ENCODE measurements at places on chromosomes 6 and 20. TPM values are rescaled to one million over a fixed set of nuclear protein-coding genes. Genes with fewer than 3 reads are reported as not detected.

Gene CLDN20
- total RNA-seq: not detected

Gene PSORS1C2
- not detected for total RNA-seq

DNA sequence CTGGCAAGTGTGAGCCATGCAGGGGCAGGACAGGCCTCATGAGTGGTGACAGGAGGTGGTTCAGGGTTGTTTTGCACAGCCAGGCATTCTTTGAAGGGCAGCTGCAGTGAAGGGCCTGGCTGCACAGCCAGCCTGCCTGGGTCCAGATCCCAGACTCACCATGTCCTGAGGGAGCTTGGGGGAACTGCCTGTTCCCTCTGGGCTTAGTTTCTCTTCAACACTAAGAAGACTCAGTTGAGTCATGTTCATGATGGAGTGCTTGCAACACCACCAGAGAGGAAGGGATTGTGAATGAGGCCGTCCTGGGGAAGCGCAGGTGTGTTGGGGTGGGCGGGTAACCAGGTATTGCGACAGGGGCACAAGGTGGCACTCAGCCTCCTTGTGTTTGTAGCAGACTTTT, 102.4 kb downstream of the CDH26 start:
- H3K27ac ChIP-seq: no peak overlapping the region
- no peaks in the 10 kb centered on the region for H3K27me3 ChIP-seq
- H3K4me3 ChIP-seq: no peak overlapping the region
- no peak for DNase-seq

DNA sequence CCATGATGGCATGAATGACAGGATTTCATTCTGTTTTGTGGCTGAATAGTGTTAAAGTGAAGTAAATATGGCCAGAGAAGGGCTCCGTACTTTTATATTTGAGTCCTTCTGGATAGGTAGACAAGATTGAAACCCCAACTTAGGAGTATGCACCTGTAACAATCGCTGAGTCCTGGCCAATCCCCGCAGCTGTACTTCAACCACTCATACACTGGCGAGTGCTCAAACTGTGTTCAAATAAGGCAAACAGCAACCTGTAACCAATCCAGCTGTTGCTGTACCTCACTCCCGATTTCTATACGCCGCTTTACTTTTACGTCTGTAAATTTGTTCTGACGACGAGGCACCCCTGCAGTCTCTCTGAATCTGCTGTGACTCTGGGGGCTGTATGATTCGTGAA, 6.7 kb downstream of the TTLL2 start:
- no peak for DNase-seq
- H3K27me3 ChIP-seq: peaks cover 24% of the 10 kb centered on the region

DNA sequence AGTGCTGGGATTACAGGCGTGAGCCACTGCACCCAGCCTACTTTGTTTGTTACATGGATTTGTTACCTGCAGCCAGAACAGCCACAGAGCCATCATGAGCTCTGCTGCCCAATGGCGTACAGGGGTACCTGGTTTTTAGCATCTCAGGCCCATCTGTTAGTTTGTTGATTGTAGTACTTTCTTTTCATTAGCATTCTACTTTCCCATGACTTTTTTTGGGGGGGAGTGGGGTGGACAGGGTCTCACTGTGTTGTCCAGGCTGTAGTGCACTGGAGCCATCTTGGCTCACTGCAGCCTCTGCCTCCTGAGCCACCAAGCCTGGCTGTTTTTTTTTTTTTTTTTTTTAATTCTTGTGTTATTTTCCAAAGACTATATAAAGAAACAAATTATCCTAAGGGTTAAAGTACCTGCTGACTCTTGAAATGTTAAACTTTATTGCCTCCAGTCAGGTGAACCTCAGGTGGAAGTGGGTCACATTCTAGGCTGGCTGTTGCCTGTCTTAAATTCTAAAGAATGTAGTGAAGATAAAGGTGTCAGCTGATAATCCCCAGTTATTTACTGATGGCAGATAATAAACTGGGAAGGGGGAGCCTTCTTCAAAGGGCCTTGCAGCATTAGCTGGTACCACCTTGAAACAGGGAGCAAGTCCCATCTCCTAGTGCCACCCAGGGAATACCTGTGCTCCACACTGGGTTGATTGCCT, 15.2 kb downstream of the NEU1 start:
- no peaks in the 10 kb centered on the region for H3K27me3 ChIP-seq
- H3K36me3 ChIP-seq: peaks cover 2% of the 10 kb centered on the region
- H3K27ac ChIP-seq: no peak overlapping the region
- DNase-seq: no peak
- H3K4me3 ChIP-seq: no peak overlapping the region
- no peaks in the 10 kb centered on the region for H3K4me1 ChIP-seq

Data from activated CD4-positive, alpha-beta memory T cell treated with anti-CD3 and anti-CD28 coated beads for 36 hours (primary cell).